ENCODE measurements at places on chromosomes 13 and 19.

DNA sequence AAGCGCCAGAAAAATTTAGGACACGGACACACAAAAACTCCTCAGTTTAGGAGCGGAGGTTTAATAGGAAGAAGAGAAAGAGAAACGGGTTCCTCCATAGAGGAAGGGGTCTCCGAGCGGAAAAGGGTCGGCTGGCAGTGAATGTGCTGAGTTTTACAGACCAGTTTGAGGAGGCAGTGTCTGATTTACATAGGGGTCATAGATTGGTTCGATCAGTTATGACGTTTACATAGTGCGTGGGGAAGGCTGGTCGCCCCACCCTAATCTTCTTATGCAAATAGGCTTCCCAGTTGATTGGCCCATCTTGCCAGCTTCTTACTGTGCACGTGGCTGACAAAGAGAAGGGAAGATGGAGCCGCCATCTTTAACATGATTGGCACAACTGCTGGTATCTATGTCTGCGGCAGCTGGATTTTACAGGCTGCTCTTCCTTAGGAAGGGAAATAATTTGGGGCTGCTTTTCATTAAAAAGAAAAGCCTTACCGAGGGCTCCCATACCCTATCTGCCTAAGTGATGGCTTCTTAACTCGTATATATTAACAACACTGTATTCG, 1.2 kb upstream of the ZNF225 start:
- DNase-seq: peak; percentile 53

DNA sequence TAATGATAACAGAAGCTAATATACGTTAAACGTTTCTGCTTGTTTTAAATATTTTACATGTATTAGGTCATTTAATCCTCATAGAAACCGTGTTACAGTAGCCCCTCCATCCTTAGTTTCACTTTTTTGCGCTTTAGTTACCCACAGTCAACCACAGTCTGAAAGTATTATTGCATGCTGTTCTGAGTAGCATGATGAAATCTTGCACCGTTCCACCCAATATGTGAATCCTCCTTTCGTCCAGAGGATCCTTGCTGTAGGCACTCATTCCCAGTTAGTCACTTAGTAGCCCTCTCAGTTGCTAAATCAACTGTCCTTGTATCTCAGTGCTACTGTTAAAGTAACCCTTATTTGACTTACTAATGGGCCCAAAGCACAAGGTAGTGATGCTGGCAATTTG, 257.8 kb downstream of the ENOX1 start:
- no peak for DNase-seq

GRCh38 chr19:12205296-12205695, 42.4 kb downstream of the ZNF136 start:
- no peak for DNase-seq

DNA sequence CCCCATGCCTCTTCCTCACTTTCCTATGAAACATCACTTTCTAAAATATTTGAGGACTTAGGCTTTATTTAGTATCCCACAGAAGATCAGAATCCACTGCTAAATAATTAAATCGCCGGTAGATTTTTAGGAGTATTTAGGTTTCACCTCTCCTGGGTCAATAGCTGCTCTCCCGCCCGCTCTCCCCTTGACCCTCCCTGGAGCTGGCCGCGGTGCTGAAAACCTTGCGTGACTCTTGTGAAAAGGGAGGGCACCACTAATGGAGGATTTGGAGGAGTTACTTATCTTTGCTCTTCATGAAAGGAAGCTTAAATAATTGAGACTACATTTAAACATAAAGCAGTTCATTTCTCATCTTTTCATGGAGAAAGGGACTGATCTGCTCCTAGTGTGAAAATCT, 14.1 kb downstream of the POU4F1 start:
- DNase-seq: no peak

- no peak for DNase-seq
Observed at GRCh38 chr13:47813718-47814117, 187.4 kb downstream of the SUCLA2 start.

DNA sequence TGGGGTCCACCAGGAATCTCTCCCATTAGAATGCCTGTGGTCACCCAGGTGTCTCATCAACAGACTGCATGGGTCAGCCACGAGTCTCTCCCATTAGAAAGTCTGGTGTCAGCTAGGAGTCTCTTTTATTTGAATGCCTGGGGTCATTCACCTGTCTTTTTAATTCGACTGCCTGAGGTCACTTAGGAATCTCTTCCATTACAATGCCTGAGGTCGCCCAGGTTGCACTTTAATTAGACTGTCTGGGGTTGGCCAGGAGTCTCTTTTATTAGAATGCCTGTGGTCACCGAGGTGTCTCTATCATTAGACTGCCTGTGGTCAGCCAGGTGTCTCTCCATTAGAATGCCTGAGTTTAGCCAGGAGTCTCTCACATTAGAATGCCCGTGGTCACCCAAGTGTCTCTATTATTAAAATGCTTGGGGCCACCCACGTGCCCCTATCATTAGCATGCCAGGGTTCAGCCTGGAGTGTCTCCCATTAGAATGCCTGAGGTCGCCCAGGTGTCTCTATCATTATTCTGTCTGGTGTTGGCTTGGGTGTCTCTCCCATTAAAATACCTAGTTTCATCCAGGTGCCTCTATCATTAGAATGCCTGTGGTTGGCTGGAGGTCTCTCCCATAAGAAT, 1474.3 kb downstream of the UQCRFS1 start:
- no peak for DNase-seq

DNA sequence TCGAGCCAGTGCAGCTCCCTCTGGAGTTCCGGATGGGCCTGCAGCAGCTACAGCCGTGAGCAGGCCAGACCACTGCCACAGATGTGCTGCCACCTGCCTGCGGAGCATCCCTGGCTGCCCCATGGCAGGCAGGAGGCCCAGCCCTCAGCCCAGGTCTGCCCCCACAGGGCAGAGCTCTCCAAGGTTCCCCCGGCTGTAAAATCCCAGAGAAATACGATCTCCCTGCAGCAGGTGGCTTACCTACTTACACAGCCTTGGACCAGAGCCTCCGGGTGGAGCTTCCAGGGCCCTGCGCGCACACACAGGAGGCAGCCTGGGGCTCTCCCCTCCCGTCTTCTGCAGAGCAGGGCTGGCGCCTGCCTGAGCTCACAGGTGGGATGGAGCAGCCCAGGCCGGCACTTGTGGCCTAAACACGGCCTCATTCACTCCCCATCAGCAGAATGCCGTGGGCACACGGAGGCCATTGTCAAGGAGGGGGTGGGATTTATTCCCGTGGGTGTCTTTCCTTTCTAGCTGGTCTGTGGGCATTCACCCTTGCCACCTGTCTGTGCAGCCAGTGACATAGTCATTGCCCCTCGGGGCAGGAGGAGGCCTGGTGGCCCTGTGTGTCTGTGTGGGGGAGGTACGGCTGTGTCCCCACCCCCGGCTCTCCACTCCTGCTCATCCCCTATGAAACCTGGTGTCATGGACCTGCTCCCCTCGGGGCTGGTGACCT, 118.0 kb downstream of the KDM4B start:
- no peak for DNase-seq

DNA sequence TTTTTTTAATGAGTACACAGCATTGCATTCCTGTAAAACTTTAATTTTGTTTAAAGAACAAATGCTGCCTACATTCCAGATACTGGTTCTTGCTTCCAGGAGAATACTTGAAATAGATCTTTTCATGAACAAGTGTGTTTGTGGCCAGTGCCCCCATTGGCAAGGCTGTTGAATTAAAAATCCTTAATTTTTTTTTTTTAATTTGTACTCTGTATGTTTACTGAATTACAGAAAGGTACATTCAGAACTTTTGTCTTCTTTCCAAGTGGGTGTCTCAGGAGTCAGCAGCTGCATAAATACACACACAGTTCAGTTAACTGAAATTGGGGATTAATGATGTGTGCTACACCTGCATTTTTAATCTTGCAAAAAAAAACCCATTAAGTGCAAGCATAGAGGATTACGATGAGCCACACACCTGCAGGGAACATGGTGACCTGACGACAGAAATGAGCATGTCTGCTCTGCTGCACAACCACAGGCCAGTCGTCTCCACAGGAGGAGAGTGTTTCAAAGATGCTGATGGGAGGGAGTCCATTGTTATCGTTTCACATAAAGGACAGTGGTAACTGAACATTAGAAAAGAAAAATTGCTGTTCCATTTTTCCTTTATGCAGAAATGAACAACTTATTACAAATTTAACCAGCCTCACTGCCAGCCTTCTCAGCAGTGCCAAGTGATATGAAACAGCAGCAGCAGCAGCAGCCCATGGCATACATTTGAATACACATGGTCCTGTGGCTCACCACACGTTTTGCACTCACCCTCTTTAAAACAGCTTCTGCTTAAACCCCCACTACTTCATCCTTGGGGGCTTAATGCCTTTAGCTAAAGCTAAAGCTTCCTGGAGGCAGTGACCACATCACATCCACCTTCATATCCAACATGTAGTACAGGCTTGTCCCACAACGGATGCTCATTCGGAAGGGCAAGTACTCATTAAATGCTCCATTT, 72.3 kb upstream of the RFC3 start:
- no peak for DNase-seq

DNA sequence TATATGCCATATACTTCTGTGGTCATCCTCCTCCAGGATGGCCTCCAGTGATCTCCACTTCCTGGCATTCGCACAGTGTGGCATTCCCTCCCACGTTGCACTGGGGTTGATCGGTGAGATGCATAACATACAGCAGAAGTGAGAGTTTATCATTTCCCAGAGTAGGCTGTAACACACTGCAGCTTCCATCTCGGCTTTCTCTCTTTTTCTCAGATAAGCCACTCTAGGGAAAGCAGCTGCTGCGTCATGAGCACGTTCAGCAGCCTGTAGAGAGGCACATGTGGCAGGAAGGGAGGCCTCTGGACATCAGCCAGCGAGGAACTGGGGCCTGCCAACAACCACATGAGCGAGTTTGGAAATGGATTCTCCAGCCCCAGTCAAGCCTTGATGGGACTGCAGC, 807.1 kb downstream of the DIAPH3 start:
- DNase-seq: peak; percentile 82

GRCh38 chr19:12945479-12946091, at the start of gene RAD23A:
RAD23A (plus strand) TSS chr19:12945862; CDS start chr19:12945949, 87 bp downstream.
- peak; percentile 88 for DNase-seq
